ENCODE measurements at places on chromosomes 2 and 18.

- no peak for DNase-seq
Observed at GRCh38 chr2:221018262-221018661, 553.8 kb downstream of the EPHA4 start.

- no peak for DNase-seq
Observed at GRCh38 chr2:128284841-128285240, 33.8 kb downstream of the HS6ST1 start.

DNA sequence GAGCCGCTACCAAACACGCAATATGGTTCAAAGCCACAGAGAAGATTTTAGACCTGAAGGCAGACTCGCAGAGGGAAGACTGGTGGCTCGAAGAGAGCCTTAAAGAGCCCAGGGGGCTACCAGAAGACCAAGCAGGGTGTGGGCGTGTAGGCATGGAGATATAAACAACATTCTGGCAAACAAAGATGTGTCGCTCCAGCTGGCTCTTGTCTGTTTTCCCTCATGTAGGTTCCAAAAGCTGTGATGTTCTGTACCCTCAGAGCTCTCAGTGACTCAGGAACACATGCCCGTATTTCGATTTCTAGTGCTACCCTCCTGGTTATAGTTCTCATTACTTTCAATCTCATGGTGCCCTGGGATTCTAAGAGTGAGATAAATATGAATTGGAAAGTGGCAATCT, 44.5 kb downstream of the DOCK10 start:
- DNase-seq = no peak

DNA sequence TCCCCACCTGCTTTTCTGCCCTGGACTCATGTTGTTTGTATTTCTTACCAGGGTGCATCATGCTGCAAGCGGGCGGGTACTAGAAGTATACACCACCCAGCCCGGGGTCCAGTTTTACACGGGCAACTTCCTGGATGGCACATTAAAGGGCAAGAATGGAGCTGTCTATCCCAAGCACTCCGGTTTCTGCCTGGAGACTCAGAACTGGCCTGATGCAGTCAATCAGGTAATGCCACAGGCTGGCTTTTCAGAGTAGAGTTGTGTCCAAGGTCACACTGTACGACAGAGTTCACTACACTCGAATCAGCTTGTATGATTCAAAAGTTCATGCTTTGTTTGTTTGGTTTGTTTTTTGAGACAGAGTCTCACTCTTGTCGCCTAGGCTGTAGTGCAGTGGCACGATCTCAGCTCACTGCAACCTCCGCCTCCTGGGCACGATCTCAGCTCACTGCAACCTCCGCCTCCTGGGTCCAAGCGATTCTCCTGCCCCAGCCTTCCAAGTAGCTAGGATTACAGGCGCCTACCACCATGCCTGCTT, 19.4 kb downstream of the SRSF7 start:
- DNase-seq = no peak

DNA sequence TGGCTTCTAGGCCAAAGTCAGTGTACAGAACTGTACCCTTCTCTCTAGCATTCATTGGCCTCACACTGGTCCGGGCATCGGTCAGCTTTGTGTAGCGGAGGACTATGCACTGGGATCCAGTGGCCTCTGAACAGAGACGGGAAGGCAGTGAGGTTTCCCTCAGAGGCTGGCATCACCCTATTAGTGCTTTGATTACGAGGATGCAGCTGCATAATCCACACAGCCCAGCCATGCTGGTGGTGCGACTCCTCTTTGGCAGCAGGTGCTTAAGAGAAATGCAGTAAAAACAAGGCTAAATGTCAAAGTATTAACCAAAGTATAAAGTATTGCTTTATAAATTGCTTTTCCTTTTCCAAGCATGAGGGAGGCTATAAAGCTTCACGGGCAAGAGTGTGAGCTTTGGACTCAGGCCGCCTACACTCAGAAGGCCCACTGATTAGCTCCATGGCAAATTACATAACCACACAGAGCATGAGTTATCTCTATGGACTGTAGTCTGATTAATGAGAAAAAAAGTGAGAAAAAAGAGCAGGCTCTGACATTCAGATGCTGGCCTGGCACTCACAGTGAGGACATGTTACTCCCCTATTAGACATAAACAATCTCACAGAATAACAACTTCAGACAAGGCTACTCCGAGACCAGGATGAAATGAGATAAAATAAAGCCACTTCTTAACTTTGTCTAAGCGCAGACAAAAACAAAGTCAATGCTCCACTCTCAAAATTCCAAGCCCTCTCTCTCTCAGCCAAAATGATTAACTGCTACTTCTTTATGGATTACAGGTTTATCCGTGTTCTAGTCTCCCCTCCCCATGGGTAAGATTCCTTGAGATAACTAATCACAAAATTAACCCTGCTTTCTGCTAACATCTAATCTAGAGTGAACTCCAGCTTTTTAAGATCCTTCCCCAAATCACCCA, 6.4 kb upstream of the CRYGC start:
- DNase-seq = no peak

DNA sequence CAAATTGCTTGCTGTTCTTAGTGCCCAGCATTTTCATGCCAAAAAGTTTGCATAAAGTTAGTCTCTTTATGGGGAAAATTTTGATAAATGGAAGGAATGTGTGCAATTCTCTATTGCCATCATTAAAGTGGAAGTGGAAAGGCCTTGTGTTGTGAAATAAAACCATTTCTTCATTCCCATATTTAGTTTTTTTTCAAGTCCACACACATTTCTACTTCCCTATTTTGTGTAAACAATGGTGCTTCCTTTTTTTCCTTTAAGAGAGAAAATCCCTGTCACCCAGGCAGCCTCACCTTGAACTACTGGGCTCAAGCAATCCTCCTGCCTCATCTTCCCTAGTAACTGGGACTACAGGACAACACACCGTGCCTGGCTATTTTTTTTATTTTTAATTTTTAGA, 42.3 kb upstream of the NCOA1 start:
- DNase-seq = no peak

- DNase-seq = peak; percentile 37
Observed at GRCh38 chr18:34707670-34708069, 2.4 kb upstream of the DTNA start.

GRCh38 chr2:134301099-134301927, 47.4 kb downstream of the MGAT5 start:
- DNase-seq = no peak

- DNase-seq = no peak
Observed at GRCh38 chr2:234996941-234997270, 45.1 kb downstream of the SH3BP4 start.

GRCh38 chr18:55289048-55289447, 298.9 kb downstream of the TCF4 start:
- no peak for DNase-seq

GRCh38 chr2:238928520-238929241, 80.8 kb downstream of the TWIST2 start:
- DNase-seq = no peak

- DNase-seq = no peak
Observed at GRCh38 chr2:113185664-113186432, 12.1 kb downstream of the PSD4 start.

DNA sequence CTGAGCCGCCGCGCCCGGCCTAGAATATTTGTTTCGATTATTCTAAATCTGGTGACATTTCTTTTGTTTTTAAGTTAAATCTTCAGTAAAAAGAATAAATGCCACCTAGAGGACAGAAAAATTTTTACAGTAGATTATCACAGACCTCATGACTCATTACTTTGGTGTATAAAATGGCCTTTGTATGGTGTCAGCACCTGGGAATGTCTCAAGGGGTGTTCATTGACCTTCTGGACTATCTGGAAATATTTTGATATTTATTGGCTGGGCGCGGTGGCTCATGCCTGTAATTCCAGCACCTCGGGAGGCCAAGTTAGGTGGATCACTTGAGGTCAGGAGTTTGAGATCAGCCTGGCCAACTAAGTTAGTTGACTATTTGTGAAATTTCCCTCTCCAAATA, 30.3 kb upstream of the SLC30A6 start:
- no peak for DNase-seq

- no peak for DNase-seq
Observed at GRCh38 chr2:71699428-71699827, 246.1 kb downstream of the DYSF start.

GRCh38 chr2:201419057-201419635, 32.1 kb downstream of the TRAK2 start:
- no peak for DNase-seq

DNA sequence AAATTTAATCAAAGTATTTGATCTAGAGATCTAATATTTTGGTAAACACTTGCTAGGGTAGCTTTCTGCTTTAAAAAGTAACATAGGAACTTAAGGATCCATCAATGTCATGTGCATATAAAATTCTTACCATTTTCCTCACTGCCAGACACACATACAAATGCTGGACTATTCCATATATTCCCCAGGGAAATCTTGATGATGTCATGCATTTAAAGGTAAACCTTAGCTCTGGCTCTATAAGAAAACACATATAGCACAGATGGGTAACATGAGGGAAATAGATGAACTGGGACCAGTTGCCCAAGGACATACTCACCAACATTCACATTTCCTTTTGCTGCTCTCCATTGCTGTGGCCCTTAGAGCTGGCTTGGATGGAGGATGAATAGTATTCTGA, 79.1 kb upstream of the FMNL2 start:
- no peak for DNase-seq

DNA sequence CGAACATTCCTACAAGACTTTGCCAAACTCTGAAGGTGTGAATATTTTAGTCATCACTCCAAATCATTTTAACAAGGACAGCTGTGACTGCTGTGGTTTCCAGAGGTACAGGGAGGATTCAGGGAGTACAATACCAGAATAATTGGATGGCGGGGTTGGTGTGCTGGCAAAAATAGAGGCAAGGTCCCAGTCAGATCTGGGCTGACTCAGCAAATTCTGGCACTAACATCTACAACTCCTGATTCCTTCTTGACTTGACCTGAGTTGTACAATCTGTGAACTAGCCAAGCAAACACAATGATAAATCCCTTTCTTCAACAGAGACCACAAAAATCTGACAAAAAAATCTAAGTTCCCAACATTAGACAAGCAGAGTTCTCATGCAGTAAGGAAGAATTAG, 40.4 kb downstream of the RMP24 start:
- DNase-seq = no peak
